Stimulated activated CD8-positive, alpha-beta memory T cell treated with anti-CD3 and anti-CD28 coated beads, Interleukin-7, amount 100 ng/mL, for 4 hours (primary cell): ENCODE measurements at places on chromosomes 1 and 21.

DNA sequence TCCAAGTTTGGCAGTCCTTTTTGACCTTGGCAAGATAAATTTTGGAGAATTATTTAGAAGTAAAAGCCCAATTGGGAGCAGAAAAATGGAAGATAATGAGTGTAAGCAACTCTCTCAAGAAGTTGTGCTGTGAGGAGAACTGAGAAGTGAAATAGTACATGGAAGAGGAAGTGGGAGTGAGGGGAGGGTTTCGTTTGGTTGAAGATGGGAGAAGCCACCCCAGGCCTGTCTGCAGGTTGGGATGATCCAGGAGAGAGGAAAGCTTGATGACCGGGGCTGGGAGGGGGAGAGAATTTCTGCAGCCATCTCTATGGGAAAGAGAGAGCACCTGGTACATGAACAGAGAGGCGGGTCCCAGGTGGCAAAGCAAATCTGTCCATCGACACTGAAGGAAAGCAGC is 8.6 kb upstream of the RCAN1 start:
- no peak for DNase-seq

GRCh38 chr1:111212634-111213335 is 12.3 kb upstream of the DENND2D start:
- no peak for DNase-seq

GRCh38 chr21:20822666-20823065 is 175.5 kb upstream of the NCAM2 start:
- DNase-seq = no peak

- DNase-seq = no peak
Measured at GRCh38 chr1:58380345-58380744, 166.2 kb downstream of the OMA1 start.

DNA sequence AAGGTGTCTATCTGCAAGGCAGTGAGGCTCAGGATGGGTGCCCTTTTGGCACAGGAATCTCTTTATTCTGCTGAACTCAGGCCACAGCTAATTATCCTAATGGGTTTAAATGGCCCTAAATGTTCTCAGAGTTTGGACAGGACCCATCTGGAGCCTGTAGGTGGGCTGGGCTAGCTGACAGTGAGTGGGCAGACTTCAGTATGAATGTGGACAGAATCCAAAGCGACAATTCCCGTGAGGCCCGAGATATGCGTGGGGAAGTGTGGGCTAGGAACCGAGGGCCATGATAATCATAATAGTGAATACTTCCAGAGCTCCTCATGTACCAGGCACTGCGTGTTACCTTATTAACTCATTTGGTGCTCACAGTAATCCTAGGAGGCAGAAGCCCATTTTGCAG is 165.3 kb downstream of the GRIK3 start:
- no peak for DNase-seq

DNA sequence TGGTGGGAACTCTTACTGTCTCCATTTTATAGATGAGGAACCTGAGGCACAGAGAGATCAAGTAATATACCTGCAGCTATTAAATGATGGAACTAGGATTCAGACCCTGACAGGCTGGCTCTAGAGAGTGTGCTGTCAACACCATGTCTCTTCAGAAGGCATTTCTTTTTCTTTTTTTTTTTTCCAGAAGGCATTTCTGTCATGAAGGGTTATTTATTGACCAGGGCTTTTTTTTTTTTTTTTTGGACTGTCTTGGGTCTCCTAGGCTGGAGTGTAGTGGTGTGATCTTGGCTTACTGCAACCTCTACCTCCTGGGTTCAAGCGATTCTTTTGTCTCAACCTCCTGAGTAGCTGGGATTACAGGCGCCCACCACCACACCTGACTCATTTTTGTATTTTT is 22.6 kb downstream of the HIPK1 start:
- DNase-seq = no peak

- DNase-seq = no peak
Measured at GRCh38 chr1:43256675-43257570, 12.9 kb upstream of the TMEM125 start.

- no peak for DNase-seq
Measured at GRCh38 chr1:189275796-189276195, 1201.9 kb downstream of the BRINP3 start.
